ENCODE measurements at places on chromosomes 12 and 14.

- DNase-seq, result no peak
Measured at GRCh38 chr14:104865081-104865630, at the start of gene CEP170B. Gene CEP170B, plus strand, starts transcription at chr14:104865268. Its CDS starts 3,183 bp downstream, at chr14:104868451.

- DNase-seq, result no peak
Measured at GRCh38 chr12:108479364-108480070, 35.6 kb upstream of the FICD start.

DNA sequence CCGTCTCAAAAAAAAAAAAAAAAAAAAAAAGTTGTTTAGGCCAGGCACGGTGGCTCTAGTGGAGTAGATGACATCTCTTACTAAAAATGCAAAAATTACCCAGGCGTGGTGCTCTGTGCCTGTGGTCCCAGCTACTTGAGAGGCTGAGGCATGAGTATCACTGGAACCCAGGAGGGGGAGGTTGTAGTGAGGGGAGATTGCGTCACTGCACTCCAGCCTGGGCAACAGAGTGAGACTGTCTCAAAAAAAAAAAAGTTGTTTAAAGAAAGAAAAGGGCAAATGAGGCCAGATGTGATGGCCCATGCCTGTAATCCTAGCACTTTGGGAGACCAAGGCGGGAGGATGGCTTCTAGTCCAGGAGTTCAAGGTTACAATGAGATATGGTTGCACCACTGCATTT, 36.6 kb upstream of the SPPL3 start:
- DNase-seq, result no peak

GRCh38 chr12:75658901-75659823, 147.8 kb upstream of the KRR1 start:
- peak; percentile 48 for DNase-seq

- DNase-seq, result peak; percentile 18
Measured at GRCh38 chr12:94725375-94726168, 75.2 kb upstream of the TMCC3 start.

- DNase-seq, result no peak
Measured at GRCh38 chr14:97642631-97643030, 845.4 kb downstream of the VRK1 start.

DNA sequence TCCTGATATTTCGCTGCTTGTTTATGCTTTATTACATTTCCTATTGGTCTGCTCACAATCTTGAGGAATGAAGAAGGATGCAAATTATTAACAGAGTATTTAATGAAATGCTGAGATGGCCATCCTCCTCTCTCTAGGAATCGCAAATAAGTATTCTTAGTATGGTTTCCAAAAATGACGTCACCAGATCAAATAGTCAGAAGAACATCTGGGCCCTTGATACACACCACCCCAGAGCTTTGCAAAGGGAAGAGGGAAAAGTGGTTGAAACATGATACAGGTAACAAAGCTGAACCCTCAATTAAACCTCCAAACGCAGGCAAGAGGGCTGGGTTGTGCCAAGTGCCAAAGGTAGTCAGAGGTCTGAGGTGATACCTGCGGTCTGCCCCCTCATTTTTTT, 107.3 kb downstream of the BCL11B start:
- no peak for DNase-seq

DNA sequence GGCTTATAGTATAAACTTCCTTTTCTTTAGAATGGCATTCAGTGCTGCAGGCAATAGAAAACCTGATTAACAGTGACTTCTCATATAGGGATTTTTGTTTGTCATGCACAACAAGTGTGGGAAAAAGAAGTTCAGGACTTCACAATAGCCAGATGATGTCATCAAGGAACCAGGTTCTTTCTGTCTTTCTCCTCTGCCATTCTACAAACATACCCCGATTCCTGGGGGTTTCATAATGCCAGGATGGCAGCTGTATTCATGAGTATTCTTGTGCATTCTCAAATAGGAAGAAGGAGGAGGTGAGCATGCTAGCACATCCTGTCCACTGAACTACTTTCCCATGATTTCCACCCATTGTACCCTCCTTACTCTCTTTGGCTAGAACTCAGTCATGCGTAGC, 182.7 kb upstream of the EEA1 start:
- no peak for DNase-seq

GRCh38 chr12:130576371-130576816, 139.7 kb downstream of the RIMBP2 start:
- no peak for DNase-seq

DNA sequence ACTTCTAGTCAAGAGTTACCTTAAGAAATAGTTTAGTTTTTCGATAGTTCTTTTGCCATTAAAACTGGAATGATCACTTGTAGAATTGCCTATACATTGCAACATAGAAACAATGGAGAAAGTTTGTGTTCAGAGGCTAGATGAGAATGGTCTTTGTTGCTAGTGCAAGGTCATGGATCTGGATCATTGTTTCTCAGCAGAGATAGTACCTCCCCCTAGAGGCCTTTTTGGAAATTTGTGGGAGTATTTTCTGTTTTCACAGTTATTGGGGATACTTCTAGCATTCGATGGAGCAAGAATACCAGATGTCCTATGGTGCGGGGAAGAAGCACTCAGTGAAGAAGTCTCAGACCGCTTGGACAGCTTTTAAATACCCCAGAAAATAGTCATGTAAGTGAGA, 138.8 kb upstream of the HMGA2 start:
- peak; percentile 16 for DNase-seq

DNA sequence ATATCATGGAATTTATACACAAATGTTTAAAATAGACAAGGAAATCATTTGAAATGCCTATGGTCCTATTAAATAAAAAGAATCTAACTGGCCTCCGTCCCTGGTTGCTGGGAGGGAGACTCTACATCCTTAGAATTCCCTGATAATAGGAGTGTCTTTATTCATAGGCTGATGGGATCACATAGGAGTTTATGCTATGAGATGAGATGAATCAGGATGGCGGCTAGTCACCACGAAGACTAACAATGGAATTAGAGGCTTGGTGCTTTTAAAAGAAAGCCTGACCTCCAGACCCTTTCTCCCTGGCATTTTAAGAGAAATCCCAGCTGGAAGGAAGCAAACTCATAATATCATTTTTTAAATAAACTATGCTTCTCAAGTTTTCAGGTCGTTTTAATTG, 69.7 kb downstream of the SEC23A start:
- no peak for DNase-seq

DNA sequence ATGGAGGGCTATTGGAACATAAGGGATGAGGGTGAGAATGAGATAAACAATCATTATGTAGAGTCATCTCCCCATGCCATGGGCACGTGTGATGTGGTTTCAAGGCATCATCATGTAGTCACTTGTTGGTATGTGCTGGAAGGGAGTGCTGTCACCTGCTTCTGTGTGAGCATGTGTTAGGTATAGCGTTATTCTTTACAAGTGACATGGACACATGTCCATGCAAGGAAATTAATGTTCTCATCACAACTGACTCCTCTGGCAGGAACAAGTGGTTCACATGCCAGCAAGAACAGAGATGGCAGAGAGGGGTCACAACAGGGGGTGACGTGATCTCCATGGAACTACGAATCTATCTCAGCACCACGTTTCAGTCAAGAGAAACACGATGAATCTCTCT, 815.8 kb downstream of the BCL11B start:
- DNase-seq, result no peak

DNA sequence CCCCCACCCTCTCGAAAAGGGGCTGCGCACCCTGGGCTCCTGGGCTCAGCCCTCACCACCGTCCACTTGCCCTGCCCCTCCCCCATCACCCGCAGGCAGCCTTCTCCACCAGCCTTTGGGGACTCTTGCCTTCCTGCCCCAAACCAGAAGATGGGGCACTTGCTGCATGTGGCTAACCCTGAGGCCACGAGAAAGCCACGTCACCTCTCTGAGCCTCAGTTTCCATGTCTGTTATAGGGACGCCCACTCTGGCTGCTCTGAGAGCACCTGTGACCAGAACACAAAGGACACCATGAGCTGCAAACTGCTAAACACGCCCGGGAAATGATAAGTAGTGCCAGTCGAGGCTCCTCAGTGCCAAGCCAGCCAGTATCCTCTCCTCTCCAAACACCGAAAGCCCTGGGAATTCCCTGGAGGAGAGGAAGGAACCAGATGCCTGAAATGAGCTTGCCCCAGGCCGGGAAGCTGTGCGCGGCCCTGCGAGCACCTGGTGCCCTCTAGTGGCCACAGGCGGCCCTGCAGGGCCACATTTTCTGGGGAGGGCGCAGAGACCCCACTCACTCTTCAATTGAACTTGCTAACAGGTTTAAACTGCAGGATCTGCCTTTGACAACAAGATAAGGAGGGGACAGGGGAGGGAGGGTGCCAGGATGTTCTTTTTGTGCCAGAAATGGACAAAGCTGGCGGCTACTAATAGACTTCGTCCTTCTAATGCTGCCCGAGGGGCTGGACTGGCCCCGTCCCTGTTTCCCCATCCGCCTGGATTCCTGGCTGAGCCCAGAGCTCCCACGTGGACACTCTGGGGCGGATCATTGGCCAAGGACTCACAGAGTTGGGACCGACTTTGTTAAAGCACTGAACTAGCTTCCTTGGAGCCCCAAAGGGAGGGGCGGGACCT, 10.2 kb upstream of the SERPINA9 start:
- DNase-seq, result no peak

GRCh38 chr12:84397846-84398245, 514.8 kb downstream of the SLC6A15 start:
- DNase-seq, result no peak

DNA sequence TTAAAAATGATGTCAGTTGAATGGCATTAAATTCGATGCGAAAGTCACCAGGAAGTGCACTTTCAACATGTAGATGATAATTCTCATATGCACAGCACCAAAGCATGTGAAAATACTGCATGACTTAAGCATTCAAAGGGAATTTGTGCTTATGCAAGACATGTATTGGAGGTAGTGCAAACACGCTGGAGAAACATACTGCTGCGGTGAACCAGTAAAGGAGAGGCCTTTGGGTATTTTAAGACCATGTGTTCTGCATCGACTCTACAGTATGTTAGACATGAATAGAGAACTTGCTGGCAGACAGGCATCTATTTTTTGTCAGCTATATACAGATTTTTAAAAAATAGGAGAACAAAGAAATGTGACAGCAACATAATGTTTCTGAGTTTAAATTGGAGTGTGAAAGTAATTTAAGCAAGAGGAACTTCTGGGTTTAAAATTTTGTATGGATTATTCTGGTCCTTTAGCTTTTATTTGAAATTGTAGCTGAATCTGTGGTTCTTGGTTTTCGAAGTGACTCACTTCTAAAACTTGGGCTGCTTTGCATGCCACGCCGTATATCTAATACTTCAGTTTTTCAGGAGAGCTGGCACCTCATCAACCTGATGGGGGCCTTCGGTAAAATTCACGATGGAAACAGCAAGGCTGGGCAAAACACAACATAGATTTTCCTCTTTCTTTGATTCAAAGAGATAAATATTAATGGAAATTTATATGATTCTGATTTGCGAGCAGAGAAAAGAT, 408.7 kb downstream of the APAF1 start:
- DNase-seq, result peak; percentile 24

DNA sequence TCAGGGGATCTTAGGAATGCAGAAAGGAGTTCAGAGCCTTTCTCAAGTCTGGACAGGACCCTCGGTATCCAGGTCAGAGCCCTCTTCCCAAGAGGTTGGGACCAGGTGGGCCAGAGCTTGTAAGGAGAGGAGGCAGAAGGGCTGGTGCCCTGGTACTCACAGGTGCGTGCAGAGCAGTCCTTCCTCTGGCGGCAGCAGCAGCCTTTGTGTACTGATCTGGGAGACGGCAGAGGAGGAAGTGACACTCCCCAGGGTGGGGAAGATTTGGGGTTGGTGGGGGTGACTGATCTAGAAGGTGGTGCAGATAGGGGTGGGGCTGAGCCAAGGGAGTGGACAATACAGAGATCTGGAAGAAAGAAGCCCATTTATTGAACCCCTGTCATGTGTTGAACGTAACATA, at the start of gene ITGB7:
Gene ITGB7, minus strand, starts transcription at position 210 of the 400 bp plus-strand sequence. CDS start 6,808 bp downstream, outside the sequence.
- no peak for DNase-seq

- no peak for DNase-seq
Measured at GRCh38 chr12:28896421-28896820, 252.7 kb upstream of the FAR2 start.

DNA sequence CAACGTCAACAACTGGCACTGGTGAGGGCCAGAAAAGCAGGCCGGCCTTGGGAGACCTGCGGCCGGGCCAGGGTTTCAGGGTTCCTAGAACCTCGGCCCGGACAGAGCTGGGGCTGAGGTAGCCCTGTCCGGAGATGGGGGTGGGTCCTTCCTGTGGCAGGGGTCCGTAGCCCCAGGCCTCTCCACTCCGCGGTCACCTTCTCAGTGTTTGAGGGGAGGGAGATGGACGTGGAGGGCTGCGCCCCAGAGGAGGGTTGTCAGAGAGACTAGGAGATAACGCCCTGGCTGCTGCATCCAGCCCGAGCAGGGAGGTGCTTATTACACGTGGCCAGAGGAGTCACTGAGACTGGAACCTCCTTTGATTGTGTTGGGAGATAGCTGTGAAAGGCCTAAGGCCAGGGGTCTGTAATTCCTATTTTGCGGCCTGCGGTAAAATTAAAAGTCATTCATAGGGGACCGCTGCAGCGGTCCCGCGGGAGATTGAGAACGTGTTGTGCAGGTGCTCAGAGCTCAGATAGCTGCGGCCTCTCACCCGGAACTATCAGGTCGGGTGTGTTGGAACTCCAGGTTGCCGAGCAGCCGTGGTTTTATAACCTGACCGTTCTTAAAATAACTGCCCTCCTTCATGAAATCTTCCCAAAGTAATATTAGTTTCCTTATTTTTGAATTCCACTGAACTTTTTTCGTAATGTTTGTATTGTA, 507 bp downstream of the AHSA1 start:
- DNase-seq, result no peak

- DNase-seq, result peak; percentile 86
Measured at GRCh38 chr12:4997939-4998338, 45.7 kb upstream of the KCNA5 start.

DNA sequence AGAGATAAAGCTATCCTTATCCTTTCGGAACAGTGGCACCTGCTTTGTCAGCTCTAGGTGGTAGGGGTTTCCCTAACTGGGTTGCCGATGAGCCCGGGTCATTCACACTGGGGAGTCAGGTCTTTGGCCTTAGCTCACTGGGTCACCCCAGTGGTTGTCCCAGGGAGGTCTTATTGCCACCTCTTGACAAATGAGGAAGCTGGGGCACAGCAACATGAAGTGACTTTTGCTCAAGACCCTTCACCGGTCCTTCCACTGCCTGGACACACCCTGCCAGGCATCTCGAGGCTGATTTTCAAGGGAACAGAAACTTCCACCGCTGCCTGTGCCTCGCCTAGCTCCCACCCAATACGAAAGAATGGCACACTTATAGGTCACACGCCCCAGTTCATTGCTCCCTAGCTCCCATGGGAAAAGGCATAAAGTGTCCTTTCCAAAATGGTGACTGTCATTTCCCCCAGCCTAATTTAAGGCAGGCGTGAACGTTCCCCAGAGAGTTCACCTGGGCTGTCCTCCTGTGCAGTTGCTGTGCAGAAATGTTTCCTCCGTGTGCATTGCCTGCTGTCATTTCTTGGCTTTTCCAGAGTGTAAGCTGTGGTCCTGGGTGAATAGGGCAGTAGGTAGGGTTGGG, 156.1 kb upstream of the CCND2 start:
- no peak for DNase-seq

Data from AG09309 (cell line).